Stimulated activated CD4-positive, alpha-beta T cell treated with anti-CD3 and anti-CD28 coated beads, TNF-alpha, amount 100 ng/mL, for 4 hours (primary cell): ENCODE measurements at places on chromosomes 12 and 14.

GRCh38 chr14:38158468-38158867, 49.2 kb upstream of the SSTR1 start:
- no peak for DNase-seq

GRCh38 chr12:111170543-111170942, 198.4 kb downstream of the PHETA1 start:
- DNase-seq = no peak

GRCh38 chr12:65362234-65363031, 84.0 kb downstream of the MSRB3 start:
- DNase-seq = no peak

GRCh38 chr12:93609281-93610192, 37.1 kb downstream of the SOCS2 start:
- DNase-seq = no peak

- no peak for DNase-seq
Observed at GRCh38 chr12:93370947-93371346, 6.8 kb upstream of the NUDT4 start.

DNA sequence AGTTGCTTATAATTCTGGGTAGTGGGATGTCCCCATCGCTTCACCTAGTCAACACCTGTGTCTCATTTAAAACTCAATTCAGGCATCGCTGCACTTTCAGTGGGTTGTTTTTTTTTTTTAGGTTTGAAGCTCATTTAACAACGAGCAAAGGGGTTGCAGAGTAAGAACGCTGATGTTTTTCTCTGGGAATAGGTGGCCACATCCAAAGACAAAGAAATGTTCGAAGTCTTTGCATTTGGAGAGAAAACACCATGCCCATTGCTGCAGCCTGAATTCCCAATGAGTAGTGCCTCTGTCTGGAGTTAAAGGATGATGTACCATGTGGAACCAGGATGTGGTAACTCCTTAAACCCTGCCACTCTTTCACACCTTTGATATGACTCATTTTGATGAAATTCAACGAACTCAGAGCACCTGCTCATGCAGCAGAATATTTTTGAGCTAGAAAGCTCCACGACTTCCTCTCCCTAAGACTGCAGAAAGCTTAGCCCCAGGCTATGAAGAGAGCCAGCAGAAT, 35.1 kb upstream of the BATF start:
- DNase-seq = no peak

DNA sequence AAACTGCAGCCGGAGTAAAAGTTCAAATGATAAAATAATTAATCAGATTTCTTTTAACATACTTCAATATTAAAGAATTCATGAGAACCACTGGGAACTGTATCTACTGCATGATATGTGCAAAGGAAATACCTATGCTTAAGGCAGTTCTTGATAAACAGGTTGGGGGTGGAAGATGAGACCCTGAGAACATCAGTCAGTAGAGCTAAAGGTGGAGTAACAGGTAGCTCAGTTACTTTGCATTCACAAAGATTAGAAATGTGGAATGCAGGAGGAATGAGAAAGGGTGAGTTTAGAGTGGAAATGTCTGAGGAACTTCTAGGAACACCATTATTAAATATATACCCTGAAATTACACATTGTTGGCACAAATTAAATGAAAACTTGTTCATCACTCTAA, 78.6 kb downstream of the COX16 start:
- DNase-seq = no peak

- DNase-seq = no peak
Observed at GRCh38 chr14:68181519-68182326, 362.1 kb downstream of the RAD51B start.

DNA sequence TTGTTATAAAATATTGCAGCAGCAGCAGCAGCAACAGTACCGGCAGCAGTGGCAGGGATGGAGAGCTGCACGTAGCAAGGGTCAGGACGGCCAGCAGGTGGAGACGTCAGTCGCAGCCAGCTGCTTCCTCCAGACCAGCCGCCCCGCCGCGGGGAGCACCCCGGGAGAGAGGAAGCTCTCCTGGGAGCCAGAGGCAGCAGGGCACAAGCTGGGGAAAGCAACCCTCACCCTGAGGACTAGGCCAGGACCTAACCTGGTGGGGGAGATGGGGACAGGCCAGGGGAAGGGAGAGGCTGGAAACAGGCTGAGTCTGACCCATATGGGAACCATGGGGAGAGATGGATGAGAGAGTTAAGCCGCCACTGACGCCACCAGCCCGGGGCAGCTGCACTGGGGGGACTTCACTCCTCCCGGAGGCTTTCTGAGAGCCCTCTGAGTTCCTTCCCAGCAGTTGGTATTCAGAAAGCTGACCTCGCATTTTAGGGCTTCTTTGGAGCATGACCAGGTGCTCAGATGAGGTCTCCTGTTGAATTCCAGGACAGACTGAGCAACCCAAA, 56.3 kb downstream of the SPTB start:
- DNase-seq = peak; percentile 35

DNA sequence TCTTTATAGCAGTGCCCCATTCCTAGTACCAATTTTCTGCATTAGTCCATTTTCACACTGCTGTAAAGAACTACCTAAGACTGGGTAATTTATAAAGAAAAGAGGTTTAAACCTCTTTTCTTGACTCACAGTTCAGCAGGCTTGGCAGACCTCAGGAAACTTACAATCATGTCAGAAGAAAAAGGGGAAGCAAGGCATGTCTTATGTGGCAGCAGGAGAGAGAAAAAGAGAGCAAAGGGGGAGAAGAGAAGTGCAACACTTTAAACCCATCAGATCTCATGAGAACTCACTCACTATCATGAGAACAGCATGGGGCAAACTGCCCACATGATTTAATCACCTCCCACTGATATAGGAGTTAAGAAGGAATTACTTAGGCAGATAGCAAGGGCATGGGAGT, 101.6 kb upstream of the PLEKHG7 start:
- no peak for DNase-seq

- no peak for DNase-seq
Observed at GRCh38 chr14:66444271-66444927, 41.8 kb upstream of the CCDC196 start.

- DNase-seq = no peak
Observed at GRCh38 chr14:40197344-40197743, 765.1 kb upstream of the FBXO33 start.

- DNase-seq = no peak
Observed at GRCh38 chr12:123744836-123745235, 17.3 kb upstream of the DNAH10 start.

DNA sequence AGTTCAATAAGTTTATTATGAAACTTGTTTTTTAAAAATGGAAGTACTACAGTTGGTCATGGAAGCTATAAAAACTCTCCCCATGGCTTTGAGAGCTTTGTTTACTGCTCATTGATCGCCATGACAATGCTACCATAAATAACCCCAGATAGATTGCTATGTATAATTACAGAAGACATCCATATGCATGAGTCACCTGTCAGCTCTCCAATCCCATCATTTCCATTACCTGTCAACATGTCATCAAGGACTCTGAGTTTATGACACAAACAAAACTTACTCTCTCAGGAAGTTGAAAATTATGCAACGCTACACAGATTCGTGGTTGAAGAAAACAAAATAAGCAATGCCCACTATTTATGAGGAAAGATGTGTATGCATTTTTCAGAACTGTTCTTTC, 144.4 kb downstream of the SEC23A start:
- no peak for DNase-seq

DNA sequence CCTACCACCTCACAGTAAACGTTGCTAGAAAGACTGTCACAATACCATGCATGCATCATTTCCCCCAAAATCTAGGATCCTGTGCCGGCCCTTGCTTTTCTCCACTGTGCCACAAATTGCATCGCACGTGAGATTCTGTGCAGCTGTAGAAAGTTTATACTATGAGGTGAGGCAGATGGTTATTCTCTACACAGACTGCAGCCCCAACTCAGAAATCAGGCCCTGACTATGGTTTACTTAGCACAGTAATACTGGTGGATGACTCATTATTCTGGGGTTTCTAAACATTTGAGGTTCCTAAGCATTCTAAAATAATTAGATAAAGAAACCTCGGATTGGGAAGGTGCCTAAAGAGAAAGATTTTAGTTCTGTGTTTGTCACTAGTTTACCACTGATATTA, 163.8 kb upstream of the CCDC198 start:
- DNase-seq = no peak

GRCh38 chr14:55802986-55803872, 223.2 kb downstream of the KTN1 start:
- DNase-seq = no peak

- no peak for DNase-seq
Observed at GRCh38 chr14:22024137-22024536, 350.5 kb upstream of the OR4E1 start.

DNA sequence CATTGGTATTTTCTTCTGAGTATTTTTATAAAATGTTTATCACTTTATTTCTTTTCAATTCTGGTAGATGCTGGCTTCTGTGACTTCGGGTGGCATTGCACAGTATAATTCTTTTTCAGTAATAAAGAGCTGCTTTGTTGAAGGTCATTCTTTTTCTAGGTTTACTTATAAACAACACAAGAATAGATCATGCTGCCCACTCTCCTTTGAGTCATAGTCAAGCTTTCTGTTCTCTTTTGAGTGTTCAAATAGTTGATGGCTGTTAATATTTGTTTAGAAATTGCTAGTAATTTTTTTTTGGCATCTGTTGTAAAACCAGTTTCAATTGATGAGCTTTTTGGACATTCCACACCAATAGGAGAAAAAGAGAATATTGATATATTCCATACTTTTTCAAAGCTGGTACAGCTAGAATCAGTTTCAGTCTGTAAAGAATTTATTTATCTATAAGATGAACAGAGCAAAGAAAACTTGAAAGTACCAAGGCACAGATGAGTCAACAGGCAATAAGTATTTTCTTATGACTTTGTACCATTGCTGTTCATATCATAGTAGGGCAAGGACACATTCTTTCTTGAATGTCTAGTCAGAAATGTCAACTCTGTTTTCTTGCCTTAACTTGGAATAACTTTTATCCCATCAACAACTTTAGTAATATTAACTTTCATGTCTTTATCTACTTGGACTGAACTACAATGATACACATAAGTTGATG, 513.0 kb upstream of the SEL1L start:
- DNase-seq = no peak

GRCh38 chr12:14394317-14395073, 29.0 kb downstream of the ATF7IP start:
- no peak for DNase-seq

DNA sequence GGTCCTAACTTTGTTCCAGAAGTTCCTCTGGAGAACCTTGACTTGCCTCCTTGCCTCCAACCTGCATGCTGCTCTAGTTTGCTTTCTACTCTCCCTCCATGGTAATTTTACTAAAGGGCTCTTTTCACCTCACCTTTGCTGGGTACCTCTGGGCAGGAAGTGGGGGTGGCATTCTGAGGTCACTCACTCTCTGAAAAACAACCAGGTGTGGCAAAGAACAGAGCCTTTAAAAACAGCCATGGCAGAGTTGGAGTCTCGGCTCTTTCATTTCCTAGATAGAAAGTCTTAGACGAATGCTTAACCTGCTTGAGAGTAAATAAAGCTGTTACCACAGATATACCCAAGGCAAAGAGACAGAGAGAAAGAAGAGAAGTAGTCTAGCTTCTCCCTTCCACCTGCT, 827.9 kb downstream of the BCL11B start:
- no peak for DNase-seq

- no peak for DNase-seq
Observed at GRCh38 chr14:90692061-90692460, 124.2 kb downstream of the TTC7B start.

- no peak for DNase-seq
Observed at GRCh38 chr14:65650826-65651225, 238.3 kb downstream of the FUT8 start.

DNA sequence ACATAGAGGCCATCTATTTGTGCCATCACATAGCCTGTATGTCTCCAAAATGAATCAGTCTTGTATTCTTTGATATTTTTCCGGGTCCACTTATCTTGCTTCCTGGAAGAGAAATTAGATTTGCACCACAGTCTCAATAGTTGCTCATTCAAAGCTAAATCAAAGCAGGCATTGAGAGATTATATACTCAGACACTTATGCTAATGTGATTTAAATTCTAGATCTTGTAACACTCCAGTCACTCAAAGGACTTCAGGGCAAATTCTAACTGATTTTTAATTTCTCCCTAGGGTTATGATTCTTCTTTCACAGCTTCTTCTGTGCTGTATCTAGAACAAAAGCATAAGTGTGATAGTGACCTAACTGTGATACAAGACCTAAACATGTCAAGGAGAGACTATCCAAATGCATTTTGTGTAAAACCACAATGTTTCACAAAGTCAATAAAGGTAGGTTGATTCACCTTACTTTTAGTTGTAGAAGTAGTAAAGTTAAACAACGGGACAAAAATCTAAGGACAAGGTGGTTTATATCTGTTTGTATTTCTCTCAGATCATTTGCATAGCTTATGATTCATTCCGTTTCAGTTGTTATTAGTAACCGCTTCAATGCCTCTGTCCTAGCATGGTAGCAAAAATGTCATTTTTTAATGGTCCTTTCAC, 26.8 kb downstream of the PLBD1 start:
- no peak for DNase-seq

GRCh38 chr14:76720382-76720813, 40.9 kb upstream of the VASH1 start:
- no peak for DNase-seq

DNA sequence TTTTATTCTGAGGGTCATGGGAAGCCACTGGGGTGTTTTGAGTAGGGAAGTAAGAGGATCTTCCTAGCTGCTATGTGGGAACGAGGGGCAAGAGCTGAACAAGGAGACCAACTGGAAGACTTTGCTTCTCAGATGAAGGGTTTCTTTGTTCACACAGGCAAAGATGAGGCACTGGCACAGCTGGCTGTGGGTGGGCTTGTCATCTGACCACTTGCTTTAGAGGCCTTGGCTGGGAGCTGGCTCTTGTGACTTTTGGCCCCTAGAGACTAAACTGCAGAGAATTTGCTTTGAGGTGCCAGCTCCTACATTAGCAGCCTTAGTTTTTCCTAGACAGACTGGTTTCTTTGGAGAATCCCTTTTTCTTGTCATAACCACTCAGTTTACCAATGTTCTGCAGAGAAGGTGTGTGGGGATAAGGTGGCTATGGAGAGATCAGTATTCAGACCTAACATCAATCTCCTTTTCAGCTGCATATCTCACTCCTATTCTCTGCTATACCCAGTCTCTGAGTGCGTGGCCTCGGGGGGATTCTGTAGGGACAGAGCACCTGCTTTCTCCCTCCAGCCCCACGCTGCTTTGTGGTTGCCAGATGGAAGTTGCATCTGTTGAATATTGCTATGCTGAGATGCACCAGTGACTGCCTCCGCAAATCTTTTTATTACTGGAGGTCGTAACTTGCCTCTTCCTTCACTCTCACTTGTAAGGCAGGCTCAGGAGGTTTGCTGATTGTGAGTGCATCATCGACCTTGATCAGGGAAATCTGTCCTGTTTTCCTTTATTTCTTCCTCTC, 12.7 kb downstream of the PPP2R5C start:
- no peak for DNase-seq

- peak; percentile 57 for DNase-seq
Observed at GRCh38 chr14:23094666-23095195, at the start of gene ACIN1. ACIN1 (minus strand) TSS chr14:23095136; CDS start chr14:23095112, 24 bp downstream.

- DNase-seq = no peak
Observed at GRCh38 chr12:88684610-88685009, 104.3 kb upstream of the KITLG start.

DNA sequence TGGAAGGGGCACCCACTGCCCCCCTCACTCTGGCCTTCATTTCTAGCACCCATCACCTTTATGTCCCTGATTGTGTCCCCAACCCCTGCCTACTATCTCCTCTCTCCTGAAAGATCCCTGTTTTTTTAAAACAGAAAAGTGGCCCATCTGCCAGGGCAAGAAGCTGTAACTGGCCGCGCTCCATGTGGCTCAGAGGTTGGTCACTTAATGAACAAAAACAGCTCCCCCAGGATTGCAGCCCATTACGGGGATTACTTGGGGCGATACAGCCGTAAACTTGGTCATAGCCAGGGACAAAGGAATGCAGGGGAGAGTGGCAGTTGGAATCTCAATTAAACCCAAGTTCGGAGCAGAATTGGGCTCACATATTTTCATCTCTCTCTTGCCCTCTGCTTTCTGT, 34.8 kb upstream of the VSX2 start:
- DNase-seq = no peak
